Activated CD4-positive, alpha-beta T cell treated with anti-CD3 and anti-CD28 coated beads, Interleukin-2, amount 10 ng/mL, durations not matched to agents 24 days and 14 days (primary cell): ENCODE measurements at places on chromosomes 16 and 17.

DNA sequence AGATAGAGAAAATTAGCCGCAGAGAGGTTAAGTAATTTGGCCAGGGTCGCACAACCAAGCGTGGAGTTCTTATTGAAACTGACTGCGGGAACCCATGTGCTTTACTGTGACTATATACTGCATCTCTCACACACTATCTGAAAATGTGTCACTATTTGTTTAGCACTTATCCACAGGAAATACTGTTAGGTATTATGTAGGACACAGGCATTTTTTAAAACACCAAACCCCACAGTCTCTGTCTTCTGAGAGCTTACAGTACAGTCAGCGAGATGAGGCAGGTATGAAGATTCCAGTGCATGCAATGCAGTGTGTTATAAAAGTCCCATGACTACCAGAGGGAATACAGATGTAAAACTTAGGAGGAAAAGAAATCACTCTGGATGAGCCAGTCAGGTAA lies 11.3 kb downstream of the RBL2 start:
- peak; percentile 48 for DNase-seq

- no peak for DNase-seq
Observed at GRCh38 chr16:88846088-88846487, 10.7 kb downstream of the GALNS start.

- DNase-seq = no peak
Observed at GRCh38 chr17:40900809-40901356, 15.8 kb upstream of the KRT20 start.

GRCh38 chr16:983044-984030 lies 1.8 kb downstream of the SOX8 start:
- DNase-seq = no peak

GRCh38 chr16:53984936-53985335 lies 281.0 kb downstream of the FTO start:
- no peak for DNase-seq

GRCh38 chr17:44193326-44194084 lies 6.2 kb downstream of the ATXN7L3 start:
- DNase-seq = no peak

- DNase-seq = peak; percentile 69
Observed at GRCh38 chr17:31877911-31878702, 19.1 kb upstream of the COPRS start.

DNA sequence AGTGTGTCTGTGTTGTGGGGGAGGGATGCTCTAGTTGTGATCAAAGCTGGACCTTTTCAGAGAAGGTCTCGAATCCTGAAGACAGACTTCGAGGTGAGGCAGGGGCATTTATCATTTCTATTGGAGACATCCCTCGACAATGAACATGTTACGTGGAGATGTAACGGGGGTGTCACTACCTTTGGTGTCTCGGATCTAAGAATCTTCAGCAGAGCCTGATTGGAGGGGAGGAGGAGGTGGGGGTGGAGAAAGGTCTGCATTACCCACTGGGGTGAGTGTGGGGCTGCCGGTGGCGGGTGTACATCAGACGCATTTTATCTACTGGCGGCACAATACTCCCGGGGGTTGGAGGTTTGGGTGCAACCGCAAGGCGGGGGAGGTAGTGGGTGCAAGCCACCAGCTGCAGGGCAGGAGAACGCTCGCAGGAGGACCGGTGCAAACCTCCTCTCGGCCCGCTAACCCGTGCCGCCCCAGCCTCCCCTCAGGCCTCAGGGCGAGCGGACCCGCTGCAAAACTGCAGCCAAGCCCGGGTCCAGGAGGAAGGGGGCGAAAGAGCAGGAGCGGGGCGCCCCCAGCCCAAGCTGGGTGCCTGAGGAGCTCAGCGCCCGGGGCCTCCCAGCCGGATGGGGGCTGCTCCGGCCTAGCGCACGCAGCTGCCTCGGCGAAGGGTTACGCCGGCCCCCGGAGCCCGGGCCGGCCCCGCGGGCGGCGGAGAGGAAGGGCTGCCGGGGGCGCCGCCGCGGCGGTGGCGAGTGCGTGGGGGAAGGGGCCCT lies 735 bp downstream of the ZNF652 start:
- peak; percentile 93 for DNase-seq

DNA sequence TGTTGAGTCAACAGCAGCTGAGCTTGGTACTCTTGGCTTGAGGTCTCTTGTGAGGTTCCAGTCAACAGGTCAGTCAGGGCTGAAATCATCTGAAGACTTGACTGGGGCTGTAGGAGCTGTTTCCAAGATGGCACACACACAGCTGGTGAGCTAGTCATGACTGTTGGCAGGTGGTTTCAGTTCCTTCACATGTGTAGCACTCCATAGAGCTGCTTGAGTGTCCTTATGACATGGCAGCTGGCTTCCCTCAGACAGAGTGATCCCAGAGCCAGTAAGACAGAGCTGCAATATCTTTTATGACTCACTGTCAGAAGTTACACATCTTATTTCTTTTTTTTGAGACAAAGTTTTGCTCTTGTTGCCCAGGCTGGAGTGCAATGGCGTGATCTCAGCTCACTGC lies 19.5 kb upstream of the GAS7 start:
- DNase-seq = no peak

- no peak for DNase-seq
Observed at GRCh38 chr17:29847118-29847517, 82.9 kb downstream of the SSH2 start.

- peak; percentile 83 for DNase-seq
Observed at GRCh38 chr16:15899538-15900100, 11.2 kb upstream of the CEP20 start.

GRCh38 chr17:82563318-82563717 lies 43.8 kb downstream of the FOXK2 start:
- no peak for DNase-seq

DNA sequence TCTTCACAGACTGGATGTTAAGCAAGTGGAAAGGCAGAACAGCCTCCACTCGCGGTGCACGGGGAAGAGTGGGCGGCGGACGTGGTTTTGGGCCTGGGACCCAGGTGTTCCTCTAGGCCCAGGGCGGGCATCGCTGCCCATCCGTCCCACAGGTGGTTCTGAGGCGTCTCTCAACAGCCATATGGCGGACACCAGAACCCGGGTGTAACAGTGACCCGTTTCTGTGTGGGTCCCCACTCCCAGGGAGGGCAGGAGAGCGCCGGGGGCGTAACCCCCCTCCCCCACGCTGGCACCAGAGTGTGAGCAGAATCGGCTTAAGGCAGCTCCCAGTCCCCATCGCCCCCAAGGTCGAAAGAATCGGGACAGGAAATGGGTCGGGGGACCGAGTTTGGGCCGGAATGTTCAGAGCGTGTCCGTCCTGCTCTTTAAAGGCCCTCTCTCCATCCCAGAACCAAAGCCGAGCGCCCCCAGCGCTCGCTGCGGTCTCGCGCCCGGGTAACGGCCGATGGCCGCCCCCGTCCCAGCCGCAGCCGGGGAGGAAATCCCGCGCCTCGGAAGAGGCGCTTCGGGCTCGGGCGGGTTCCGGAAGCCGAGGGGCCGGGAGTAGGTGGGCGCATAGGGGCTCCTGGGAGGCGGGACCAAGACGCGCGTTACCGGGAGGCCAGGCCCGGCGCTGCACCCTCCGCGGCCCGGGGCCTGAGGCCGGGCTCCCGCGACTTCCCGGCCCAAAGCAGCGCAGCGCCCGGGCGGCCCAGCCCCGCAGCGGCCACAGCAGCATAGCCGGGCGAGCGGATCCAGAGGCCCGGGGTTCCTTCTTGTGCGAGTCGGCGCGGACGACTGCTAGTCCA lies at the start of gene TK2:
TSS of gene TK2 (minus strand) at position 839 of the 848 bp plus-strand sequence. CDS start at position 778, 61 bp downstream.
- DNase-seq = peak; percentile 88

DNA sequence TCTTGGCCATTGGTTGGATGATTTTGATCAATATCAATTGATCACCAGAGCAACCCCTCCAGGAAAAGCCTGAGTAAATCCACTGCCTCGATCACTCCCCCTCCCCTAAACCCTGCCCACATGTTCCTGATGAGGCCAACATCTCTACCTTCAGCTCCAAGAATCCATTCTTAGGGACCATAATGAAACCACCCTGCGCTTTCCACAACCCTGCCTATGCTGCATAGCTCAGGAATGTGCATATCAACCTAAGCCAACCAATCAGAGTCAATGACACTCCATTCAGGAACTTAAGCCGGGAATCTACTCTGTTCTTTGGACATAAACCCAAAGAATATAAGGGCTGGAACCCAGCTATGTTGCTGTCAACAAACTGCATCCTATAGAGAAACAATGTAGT lies 86.3 kb downstream of the MYH11 start:
- no peak for DNase-seq

- DNase-seq = no peak
Observed at GRCh38 chr16:88883117-88883895, 16.8 kb upstream of the PABPN1L start.

DNA sequence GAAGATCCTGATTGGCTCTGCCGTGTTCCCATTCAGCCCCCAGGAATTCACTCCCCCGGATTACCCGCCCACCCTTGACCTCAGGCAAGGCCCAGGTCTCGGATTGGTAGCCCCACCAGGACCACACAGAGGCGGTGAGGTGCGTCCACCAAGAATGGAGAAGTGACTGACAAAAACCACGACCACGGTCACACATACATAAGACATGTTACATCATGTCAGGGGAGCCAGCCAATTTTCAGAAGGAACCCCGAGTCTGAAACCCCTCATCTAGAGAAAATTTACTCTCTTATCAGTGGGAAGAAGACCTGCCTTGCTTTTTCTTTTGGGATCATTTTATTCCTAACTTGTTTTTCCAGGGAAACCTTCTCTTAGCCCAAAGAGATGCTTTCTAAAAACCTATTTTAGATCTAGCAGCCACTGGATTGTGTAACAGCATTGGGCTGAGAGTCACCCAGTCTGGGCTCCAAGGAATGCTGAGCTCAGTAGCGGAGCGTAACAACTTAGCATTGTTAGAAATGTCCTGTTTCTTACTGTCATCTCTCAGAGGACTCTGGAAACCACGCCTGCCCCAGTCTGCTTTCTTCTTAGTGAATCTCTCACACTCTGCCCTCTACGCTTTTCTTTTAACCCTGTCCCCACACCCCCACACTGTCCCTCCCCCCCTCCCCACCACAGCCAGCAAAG lies 164.1 kb downstream of the CMIP start:
- DNase-seq = no peak

DNA sequence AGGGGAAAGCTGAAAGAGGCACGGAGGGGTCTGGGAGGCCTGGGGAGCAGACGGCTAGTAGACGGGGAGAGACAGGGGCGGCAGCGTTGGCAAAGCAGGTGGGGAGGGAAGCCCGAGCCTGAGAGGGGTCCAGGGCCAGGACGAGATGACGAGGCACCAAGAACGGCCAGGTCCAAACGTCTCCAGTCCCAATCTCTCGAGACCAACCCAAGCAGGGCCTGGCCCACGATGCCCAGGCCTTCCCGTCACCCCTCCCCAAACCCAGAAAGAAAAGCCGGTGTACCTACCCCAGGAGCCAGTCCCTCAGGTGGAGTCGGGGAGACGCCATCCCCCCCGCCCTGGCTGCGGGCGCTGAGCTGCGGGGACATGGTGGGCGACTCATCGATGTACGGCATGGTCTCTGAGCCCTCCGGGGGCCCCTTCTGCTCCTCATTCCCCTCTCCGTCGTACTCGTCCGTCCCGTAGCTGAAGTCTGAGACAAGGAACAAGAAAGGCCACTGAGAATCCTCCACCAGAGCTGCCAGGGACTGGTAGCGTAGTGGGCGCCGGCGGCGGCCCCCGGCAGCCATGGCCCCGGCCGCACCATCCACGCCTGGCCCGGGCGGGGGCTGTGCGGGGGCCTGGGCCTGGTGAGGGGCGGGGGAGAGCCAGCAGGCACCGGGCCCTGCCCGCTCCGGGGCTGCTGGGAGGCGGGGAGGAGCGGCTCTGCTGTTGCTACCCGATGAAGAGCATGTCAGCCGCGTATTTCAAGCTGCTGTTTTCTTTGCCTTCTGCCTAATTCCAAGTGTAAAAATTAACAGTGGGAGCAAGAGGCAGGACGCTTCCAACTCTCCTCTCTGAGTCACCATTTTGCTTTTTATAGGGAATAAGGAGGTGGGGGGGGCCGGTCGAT lies 54.6 kb downstream of the ABR start:
- DNase-seq = no peak

- no peak for DNase-seq
Observed at GRCh38 chr17:50903604-50904517, 37.7 kb upstream of the TOB1 start.

DNA sequence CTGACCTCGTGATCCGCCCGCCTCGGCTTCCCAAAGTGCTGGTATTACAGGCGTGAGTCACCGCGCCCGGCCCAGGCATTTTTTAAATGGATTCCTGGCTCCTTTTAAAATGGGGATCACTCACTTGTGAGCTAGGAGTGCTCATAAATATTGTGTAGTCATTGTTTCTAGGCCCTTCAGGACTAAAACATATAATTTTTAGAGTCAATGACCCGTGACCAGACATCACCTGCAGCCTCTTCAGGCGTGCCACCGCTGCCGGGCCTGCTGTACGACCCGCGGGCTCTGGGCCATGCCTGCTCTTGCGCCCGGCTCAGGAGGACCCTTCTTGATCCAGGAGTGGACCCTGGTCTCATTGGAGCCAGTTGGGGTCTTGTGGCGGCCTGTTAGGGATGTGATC lies 30.8 kb downstream of the EFCAB5 start:
- no peak for DNase-seq

GRCh38 chr16:80569440-80570105 lies 28.8 kb downstream of the DYNLRB2 start:
- DNase-seq = peak; percentile 89

DNA sequence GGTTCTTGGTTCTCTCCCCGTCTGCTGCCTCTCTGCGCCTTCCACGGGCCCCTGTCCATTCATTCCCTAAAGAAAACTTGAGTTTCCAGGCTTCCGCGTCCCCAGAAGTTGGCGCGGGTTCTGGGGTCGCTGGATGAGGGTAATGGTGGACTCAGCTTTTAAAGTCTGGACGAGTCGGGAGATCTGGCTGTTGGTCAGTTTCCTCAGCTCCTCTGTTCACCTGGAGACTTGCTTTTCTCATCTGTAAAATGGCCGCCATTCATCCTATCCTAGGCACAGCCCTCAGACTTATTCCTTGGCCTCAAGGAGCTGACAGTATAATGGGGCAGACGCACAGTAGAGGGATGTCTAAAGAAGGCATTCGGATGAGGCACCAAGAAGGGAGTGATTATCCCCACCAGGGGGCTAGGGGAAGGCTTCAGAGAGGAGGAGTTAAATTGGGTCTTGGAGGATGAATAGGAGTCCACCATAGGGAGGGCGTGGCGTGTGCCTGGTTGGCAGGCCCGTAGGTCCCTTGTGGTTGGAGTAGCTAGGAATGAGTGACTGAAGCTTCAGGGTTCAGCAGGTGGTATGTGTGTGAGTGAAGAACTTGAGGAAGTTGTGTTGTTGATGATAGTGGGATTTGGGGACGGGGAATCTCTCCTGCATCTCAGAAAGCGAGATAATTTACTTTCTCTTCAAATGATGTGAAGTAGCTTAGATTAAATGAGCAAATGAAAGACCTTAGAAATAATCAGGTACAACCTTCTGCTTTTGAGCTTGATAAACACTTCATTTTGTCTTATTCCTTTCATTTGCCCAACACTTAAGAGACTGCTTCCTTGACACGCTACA lies 652 bp downstream of the VPS35L start:
- DNase-seq = peak; percentile 77

- peak; percentile 75 for DNase-seq
Observed at GRCh38 chr16:70685938-70686375, at the start of gene MTSS2. MTSS2 (minus strand) TSS chr16:70686053; CDS start chr16:70685791, 262 bp downstream.
